Smooth muscle cell of bladder (primary cell): ENCODE measurements at places on chromosomes 7 and 10. TPM values are rescaled to one million over a fixed set of nuclear protein-coding genes. Genes with fewer than 3 reads are reported as not detected.

The RAPGEF5 gene
- total RNA-seq: 1.1 and 2.4 TPM in 2 replicates

The BTBD16 gene
- under 0.01 TPM in 1 of 2 replicates, not detected in the other for total RNA-seq

The TAF6 gene
- total RNA-seq: 21.8 and 27.4 TPM in 2 replicates

The CTAGE4 gene
- total RNA-seq: 0.14 and 0.28 TPM in 2 replicates

The ZKSCAN1 gene
- total RNA-seq: 32.1 and 42.8 TPM in 2 replicates

The LRRC27 gene
- 14.6 and 17.2 TPM in 2 replicates for total RNA-seq

The ADRA2A gene
- under 0.01 and 0.18 TPM in 2 replicates for total RNA-seq

The TMEM273 gene
- under 0.01 TPM in 1 of 2 replicates, not detected in the other for total RNA-seq

The CD36 gene
- 24.7 and 46.6 TPM in 2 replicates for total RNA-seq

The TMEM139 gene
- not detected in 2 replicates for total RNA-seq
